Endothelial cell of umbilical vein (primary cell): ENCODE measurements at places on chromosomes 12 and 14.

GRCh38 chr12:119868992-119869391 lies 8.1 kb downstream of the CIT start:
- peak overlapping the region; percentile 70 for H3K27ac ChIP-seq
- H3K4me1 ChIP-seq: peaks cover 10% of the 10 kb centered on the region
- H3K36me3 ChIP-seq: no peaks in the 10 kb centered on the region
- no peak overlapping the region for H3K4me3 ChIP-seq
- peak; percentile 12 for DNase-seq
- no peaks in the 10 kb centered on the region for H3K27me3 ChIP-seq

DNA sequence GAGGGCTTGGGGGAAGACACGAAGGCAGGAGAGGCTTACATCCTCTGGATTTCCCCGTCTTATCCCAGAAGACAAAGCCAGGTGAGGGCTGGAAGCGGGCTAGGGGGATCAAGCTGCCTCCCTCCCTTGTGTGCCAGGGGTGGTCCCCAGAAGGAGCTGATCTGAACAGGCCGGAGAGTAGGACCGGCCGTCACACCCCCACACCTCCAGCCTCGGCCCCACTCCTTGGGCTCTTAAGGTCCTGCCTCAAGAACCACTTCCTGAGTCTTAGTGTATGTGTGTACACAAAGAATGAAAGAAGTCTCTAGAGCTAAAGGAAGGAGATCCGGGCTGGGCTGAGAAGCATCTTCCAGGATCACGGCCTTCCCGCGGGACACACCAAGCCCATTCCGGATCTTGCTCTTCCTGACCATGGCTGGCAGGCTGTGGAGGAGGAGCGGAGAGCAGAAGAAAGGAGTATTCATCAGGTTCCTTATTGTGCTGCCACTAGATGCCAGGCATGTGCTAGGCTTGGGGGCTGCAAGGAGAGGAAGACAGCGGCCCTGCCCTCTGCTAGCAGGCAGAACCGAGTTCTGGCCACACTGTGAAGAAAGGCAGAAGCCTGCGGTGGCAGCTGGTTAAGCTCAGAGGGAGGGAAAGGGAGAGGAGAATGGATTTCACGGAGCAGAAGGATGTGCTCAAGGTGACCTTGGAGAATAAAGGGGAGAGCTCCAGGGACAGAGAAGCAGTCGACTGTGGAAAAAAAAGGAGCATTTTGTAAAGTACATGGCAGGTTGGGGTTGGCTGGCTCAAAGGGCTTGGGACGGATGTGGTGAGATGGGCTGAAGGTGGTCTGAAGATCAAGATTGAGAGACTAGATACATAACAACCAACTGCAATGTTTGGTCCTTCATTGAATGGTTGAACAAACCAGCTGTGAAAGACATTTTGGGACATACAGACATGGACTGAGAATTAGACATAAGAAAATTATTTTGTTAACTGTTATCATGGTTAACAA lies 1.3 kb upstream of the CD63 start:
- H3K27ac ChIP-seq: peak overlapping the region; percentile 96
- H3K27me3 ChIP-seq: no peaks in the 10 kb centered on the region
- H3K4me3 ChIP-seq: peak overlapping the region; percentile 89

DNA sequence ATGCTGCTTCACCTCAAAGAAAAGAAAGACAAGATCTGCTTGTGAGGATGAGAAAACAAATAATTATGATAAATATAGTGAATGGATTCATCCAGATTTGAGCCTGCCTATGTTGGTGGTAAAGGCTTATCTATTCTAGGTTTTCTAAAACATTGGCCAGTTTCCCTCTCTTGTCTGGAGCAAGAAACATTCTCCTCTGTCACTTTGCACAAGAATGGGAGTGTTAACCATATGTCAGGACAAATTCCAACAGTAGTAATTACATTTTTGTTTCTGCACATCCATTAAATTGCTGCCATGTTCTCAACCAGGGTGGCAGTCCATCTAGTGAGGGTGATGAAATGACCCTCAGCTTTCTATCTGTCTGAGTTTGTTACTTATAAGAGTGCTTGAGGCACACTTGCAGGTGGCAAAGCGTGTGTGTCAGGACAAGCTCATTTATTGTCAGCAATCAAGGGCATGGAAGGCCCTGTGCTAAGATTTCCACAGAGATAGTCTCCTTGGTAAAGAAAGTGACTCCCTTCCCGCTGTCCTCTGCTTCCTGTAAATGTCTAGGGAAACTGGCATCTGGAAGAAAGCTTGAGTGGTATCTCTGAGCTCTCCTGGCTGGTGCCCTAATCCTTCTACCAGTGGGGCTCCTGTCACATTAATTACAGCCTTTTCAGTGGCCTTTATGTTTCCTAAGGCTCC lies 502.1 kb upstream of the FLRT2 start:
- no peak overlapping the region for H3K4me3 ChIP-seq
- no peaks in the 10 kb centered on the region for H3K4me1 ChIP-seq
- H3K36me3 ChIP-seq: no peaks in the 10 kb centered on the region
- no peaks in the 10 kb centered on the region for H3K27me3 ChIP-seq

DNA sequence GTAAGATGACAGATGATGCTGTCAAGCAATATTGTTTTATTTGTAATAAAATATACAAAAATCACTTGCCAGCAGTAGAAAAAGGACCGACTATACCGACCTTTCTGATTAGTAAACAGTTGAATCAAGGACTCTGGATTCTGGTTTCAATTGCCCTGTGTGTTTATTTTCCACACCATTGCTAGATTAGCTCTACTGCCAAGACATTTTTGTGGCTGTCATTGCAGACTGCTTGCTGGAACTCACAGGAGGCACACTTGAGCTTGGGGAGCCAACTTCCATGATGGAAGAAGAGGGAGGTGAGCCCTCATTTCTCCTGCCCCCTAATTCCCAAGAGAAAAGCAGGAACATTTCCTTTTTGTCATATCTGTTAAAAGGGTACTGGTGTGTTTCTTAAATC lies 51.3 kb downstream of the MAPKAPK5 start:
- H3K4me1 ChIP-seq: no peaks in the 10 kb centered on the region
- no peak overlapping the region for H3K4me3 ChIP-seq
- peaks cover 16% of the 10 kb centered on the region for H3K36me3 ChIP-seq

DNA sequence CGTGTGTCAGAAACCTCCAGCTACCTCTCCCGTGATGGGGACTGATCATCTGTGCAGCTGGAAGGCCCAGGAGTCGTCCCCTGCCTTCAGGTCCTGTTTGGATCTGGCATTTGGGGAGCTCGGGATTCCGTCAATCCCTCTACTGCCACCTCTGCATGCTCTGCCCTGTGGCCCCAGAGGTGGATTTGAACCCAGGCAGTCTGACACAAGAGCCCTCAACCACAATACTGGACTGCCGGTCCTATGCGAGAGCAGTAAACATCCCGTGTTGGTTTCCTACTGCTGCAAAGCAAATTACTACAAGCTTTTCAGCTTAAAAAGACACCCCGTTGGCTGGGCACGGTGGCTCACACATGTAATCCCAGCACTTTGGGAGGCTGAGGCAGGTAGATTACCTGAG lies 121.9 kb upstream of the FKBP4 start:
- no peak for DNase-seq
- H3K4me3 ChIP-seq: no peak overlapping the region
- no peaks in the 10 kb centered on the region for H3K36me3 ChIP-seq
- no peaks in the 10 kb centered on the region for H3K4me1 ChIP-seq

DNA sequence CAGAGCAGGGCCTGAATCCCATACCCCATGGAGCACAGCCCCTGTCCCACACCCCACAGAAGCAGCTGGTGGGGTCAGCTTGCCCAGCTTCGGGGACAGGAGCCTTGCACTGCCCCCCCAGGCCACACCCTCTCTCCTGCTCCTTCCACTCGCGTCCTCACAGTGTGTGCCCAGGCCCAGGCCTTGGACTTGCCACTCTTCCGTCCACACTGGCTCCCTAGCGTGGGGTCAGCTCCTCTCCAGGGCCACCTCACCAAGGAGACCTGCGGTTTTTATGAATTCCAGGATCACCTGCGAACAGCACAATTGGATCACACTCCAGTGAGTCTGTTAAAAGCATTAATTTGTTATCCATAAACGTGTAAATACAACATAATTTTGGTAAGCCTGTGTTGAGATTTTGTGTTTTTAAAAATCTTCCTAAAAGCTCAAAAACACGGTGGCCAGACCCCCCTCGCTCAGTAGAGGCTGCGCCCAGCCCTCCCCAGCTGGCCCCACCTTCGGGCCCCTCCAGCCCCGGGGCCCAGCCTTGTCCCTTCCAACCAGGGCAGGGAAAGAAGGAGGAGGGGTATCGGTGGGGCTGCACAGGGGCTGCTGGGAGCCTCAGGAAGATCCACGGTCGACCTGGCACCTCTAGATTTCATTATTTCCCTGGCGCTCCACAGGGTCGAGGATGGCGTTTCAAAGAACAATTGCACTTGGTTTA lies 12.0 kb downstream of the GALNT9 start:
- H3K36me3 ChIP-seq: no peaks in the 10 kb centered on the region
- H3K4me3 ChIP-seq: no peak overlapping the region
- no peaks in the 10 kb centered on the region for H3K4me1 ChIP-seq

DNA sequence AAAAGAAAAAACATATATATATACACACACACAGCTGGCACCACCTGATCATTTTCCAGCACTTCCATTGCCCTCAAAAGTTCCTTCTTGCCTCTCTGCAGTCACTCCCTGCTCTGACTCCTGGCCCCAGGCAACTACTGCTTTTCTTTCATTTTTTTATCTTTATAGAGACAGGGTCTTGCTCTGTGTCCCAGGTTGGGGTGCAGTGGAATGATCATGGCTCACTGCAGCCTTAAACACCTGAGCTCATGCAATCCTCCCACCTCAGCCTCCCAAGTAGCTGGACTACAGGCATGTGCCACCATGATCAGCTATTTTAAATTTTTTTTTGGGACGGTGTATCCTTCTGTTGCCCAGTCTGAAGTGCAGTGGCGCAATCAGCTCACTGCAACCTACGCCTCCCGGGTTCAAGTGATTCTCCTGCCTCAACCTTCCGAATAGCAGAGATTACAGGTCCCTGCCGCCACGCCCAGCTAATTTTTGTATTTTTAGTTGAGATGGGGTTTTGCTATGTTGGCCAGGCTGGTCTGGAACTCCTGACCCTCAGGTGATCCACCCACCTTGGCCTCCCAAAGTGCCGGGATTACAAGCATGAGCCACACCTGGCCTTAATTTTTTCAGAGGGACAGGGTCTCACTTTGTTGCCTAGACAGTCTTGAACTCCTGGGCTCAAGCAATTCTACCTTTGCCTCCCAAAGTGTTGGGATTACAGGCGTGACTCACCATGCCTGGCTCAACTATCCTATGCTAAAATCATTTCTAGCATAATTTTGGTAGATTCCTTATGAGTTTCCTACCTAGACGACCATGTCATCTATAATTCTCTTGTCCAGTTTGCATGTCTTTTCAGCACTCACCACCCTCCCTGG lies 7.8 kb downstream of the HSP90AA1 start:
- no peaks in the 10 kb centered on the region for H3K27me3 ChIP-seq
- H3K4me1 ChIP-seq: peaks cover 10% of the 10 kb centered on the region
- H3K36me3 ChIP-seq: peaks cover 26% of the 10 kb centered on the region

GRCh38 chr12:45622210-45622937 lies 107.1 kb upstream of the ARID2 start:
- H3K36me3 ChIP-seq: no peaks in the 10 kb centered on the region
- no peak overlapping the region for H3K27ac ChIP-seq
- H3K27me3 ChIP-seq: peaks cover 12% of the 10 kb centered on the region
- no peak for DNase-seq
- H3K4me3 ChIP-seq: no peak overlapping the region

- DNase-seq: no peak
- no peaks in the 10 kb centered on the region for H3K27me3 ChIP-seq
- no peaks in the 10 kb centered on the region for H3K36me3 ChIP-seq
- H3K27ac ChIP-seq: no peak overlapping the region
Observed at GRCh38 chr12:33724867-33725266, 285.2 kb upstream of the SYT10 start.

DNA sequence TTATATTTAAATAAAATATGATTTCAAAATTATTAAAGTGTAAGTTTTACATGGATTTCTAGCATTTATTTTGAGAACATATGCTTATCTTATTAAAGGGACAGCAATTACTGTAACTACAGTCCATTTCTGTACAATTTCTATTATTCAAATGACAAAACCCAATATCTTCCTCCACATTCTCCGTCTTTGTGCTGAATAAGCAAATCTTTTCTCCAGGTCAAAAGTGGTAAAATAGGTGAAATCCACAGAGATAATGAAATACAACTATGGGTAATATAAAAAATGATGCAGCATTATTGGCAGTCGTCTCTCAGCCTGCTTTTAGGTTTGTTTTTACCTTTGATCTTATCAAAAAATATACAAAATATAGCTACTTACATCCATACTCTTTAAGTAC lies 79.4 kb upstream of the OTX2 start:
- H3K4me1 ChIP-seq: no peaks in the 10 kb centered on the region
- no peak for DNase-seq
- no peak overlapping the region for H3K27ac ChIP-seq

- no peaks in the 10 kb centered on the region for H3K36me3 ChIP-seq
- no peak for DNase-seq
- H3K4me1 ChIP-seq: no peaks in the 10 kb centered on the region
- H3K27me3 ChIP-seq: no peaks in the 10 kb centered on the region
- no peak overlapping the region for H3K27ac ChIP-seq
- no peak overlapping the region for H3K4me3 ChIP-seq
Observed at GRCh38 chr14:87351007-87351406, 642.0 kb downstream of the GALC start.

DNA sequence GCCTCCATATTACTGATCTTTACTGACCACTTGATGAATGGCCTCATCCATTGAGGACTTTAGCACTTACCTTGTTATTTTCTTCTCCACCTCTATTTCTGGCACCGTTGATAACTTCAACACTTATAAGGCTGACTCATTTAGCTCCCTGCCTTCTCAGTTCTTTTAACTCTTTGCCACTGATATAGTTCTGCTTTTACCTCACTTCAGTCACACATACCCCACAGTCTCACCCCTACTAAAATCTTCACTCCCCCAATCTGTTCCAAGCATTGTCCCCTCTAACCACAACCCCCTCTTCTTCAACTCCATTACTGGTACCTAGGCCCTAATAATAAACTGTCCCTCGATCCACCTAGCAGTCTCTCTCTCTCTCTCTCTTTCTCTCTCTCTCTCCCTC lies 141.0 kb downstream of the PAH start:
- no peaks in the 10 kb centered on the region for H3K4me1 ChIP-seq
- H3K27me3 ChIP-seq: no peaks in the 10 kb centered on the region
- H3K36me3 ChIP-seq: no peaks in the 10 kb centered on the region
- H3K27ac ChIP-seq: no peak overlapping the region
- DNase-seq: no peak
- H3K4me3 ChIP-seq: no peak overlapping the region

DNA sequence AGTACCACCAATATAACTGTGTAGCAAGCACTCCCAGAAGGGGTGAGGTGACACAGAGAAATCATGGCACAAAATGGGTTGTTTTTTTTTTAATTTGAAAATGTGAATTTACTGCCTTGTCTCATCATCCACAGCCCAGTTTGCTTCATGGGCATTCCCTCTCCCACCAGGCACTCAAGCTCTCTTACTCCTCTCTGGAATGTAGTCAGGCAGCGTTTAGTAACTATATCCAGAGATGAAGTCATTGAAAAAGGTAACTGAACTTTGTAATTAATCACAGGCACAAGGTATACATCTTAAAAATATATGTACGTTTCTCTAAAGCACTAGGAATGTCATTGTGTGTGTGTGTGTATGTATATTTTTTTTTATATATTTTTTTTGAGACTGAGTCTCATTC lies 91.4 kb downstream of the FAR2 start:
- peaks cover 73% of the 10 kb centered on the region for H3K4me1 ChIP-seq
- H3K27me3 ChIP-seq: no peaks in the 10 kb centered on the region
- H3K27ac ChIP-seq: no peak overlapping the region
- DNase-seq: no peak
- H3K36me3 ChIP-seq: no peaks in the 10 kb centered on the region

- peaks cover 11% of the 10 kb centered on the region for H3K4me1 ChIP-seq
- H3K4me3 ChIP-seq: peak overlapping the region; percentile 100
- H3K27me3 ChIP-seq: peaks cover 6% of the 10 kb centered on the region
- peak; percentile 79 for DNase-seq
Observed at GRCh38 chr14:20610002-20610765, 19.0 kb upstream of the RNASE12 start.

- peak overlapping the region; percentile 71 for H3K27ac ChIP-seq
- no peak for DNase-seq
- H3K36me3 ChIP-seq: peaks cover 1% of the 10 kb centered on the region
Observed at GRCh38 chr14:75661499-75661814, 411 bp downstream of the TTLL5 start.
